ENCODE measurements at places on chromosomes 4 and X.
A peak's percentile ranks its signal among the peaks of the same experiment; 100 is the strongest.

GRCh38 chr4:155693015-155693663, 26.5 kb downstream of the GUCY1A1 start:
- DNase-seq, result no peak

- DNase-seq, result no peak
Measured at GRCh38 chr4:186039697-186040096, 29.3 kb upstream of the TLR3 start.

DNA sequence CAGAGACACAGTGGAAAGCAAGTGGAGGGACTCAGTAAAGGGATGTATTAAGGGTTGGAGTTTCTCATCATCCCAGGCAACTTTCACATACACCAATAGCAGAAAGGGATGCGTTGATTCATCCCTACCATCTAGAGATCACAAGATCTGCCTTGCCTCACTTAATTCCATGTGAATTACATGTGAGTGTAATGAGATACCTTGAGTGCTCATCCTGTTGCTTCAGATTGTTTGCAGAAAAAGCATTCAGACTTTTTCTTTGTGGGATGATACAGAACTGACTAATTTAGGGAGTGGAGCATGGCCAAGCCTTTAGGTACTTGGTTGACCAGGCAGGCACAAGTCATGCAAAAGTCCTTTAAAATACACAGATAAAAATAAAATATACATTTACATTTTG, 124.8 kb upstream of the SLIT2 start:
- peak; percentile 81 for DNase-seq

DNA sequence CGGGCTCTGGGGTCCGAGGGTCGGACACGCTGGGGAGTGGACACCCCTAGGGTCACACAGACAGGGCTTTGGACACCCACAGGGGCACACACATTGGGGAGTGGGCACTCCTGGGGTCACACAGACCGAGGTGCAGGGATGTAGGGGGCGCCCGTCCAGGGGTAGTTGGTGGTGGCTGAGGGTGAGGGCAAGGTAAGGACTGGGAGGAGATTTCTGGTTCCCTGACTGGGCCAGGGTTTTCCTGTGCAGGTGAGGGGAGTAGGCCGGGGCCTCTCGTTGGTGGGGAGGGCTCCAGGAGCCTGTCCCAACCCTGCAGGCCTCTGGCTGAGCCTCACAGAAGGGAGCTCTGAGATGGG, 21.9 kb upstream of the WDR45 start:
- DNase-seq, result no peak

DNA sequence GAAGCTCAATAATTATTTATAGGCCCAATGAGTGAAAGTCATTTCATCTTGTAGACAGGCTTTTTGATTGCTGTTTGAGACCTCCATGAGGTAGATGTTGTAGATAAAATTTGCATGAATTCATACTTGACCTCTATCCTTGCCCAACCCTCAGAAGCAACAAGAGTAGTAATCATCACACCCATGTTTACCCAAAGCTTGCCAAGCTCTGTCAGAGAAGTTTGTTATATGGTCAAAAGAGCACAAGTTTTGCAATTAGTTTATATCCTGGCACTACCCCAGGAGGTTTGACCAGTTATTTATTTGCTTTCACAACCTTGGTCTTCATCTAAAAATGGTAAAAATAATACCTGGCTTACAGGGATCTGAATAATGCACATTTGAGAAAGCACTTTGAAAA, 20.7 kb downstream of the ADH7 start:
- DNase-seq, result no peak

- no peak for DNase-seq
Measured at GRCh38 chrX:77527233-77528001, 80.2 kb downstream of the FGF16 start.

DNA sequence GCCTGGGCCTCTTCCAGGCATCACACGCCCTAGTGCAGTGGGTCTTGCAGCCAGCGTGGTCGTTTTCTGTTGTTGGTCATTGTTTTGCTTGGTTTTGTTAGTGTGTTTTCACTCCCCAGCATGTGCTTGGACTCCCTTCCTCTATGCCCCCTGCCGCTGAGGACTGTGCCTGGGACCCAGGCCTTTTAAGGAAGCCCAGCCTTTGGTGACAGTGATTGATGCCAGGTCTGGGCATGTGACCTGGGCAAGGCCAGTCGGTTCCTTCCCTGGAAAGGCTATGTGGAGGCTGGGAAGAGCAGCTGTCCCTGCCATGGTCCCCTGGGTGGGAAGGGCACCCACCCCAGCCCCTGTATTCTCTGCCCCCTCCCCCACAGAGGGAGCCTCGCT, 8.8 kb upstream of the GRPEL1 start:
- no peak for DNase-seq

GRCh38 chr4:80086296-80086695, 13.3 kb upstream of the ANTXR2 start:
- DNase-seq, result no peak

- no peak for DNase-seq
Measured at GRCh38 chr4:185426960-185427688, 1.4 kb upstream of the UFSP2 start.

Data from fibroblast of skin of right biceps (primary cell).